ENCODE measurements at places on chromosomes 5 and 9.

DNA sequence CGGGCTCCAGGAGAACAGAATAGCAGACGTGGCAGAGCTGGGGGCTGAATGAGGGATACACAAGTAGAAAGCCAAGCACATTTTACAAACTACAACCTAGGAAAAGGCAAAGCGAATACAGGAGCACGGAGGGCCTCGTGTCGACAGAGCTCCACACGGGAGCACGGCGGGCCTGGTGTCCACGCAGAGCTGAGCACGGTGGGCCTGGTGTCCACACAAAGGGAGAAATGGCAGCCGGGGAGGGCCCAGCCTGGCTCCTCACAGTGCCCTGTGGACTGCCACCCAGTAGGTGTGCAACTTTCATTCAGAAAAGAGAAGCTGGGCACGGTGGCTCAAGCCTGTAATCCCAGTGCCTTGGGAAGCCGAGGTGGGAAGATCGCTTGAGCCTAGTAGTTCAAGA lies 3.4 kb upstream of the INPP5E start:
- DNase-seq: no peak

DNA sequence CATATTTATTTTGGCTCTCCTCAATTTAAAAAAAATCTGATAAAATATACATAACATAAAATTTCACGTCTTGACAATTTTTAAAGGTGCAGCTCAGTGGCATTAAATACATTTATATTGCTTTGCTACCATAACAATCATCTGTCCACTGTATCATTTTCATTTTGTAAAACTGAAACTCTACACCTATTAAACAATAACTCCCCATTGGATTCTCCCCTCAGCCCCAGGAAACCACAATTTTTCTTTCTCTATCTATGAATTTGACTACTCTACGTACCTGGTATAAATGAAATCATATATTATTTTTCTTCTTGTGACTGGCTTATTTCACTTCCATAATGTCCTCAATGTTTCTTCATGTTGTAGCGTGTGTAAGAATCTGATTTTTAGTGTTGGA lies 563.5 kb downstream of the PRR16 start:
- no peak for DNase-seq

DNA sequence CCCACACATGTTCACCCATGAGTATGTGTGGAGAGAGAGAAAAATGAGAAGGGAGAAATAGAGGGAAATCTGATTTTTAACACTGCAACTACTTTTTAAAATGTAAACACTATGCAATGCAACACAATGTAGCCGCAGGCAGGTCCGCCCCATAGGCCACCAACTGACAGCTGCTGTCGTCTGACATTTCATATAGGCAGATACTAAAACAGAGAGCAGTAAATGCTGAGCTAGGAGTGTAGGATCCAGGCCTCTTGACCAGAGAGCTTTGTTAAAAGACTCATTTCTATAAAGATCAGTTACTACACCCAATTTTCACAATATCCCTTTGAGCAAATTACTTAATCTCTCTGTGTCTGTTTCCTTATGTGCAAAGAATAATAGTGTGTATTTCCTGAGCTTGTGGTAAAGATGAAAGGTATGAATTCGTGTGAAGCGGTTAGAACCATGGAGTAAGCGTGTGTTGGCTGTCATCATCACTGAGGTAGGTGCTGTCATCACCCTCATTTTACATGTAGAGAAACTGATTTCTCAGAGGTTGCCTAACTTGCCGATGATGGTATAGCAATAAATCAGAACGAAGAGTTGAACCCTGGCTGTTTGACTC lies 55.2 kb upstream of the PDE8B start:
- DNase-seq: peak; percentile 16

GRCh38 chr5:168291964-168292785 lies 730 bp downstream of the WWC1 start:
- no peak for DNase-seq

- DNase-seq: no peak
Measured at GRCh38 chr9:131580358-131580757, 35.0 kb downstream of the PRRT1B start.

DNA sequence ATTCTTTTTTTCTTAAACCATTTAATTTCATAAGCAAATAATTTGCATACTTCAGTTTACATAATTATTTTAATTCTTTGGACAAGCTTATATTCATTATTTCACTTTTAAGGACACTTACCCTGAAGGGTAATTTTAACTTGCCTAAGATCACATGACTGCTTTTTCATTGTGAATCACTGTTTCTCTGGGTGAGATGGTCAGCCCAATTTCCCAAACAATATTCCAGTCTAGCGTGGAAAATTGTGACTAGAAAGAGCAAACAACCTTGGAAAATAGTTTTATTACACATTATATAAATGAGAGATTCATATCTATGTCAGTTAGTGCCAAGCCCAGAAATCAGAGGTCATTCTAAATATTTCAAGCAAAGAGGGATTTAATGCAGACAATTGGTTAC lies 21.4 kb upstream of the JAKMIP2 start:
- DNase-seq: no peak

DNA sequence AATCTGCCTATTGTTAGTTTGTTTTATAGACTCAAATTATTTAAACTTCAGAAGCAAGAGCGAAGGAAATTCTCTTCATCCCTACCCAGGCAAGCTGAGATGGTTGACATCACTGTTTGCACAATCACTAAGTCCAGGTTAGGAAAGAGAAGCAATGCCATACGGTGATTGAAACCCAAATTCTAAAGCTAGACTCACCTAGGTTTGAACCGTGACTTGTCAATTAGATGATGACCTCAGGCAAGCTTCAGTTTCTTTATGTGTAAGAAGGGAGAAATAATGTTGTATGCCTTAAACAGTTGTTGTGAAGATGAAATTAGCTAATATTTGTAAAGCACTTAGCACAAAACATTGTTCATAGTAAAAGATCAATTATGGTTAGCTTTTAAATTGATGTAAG lies 96.5 kb upstream of the ANKRD55 start:
- no peak for DNase-seq

DNA sequence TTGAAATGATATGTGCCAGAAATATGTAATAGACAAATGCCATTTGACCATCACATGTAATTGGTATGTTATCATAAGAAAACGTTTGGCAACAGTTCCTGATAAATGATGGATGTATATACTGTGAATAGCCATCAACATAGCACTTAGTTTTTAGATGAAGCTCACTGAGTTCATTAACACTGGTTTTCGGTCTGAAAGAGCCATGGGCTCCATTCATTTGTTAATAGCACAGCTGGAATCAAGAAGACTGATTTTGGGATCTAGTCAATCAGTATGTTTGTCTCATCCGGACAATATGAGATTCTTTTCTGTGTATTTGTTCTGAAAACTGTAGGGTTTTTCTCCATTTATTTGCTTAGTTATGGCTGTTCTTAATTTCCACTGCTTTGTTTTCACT lies 413.5 kb upstream of the CLINT1 start:
- DNase-seq: no peak

GRCh38 chr5:79521156-79521555 lies 7.2 kb upstream of the HOMER1 start:
- DNase-seq: no peak

DNA sequence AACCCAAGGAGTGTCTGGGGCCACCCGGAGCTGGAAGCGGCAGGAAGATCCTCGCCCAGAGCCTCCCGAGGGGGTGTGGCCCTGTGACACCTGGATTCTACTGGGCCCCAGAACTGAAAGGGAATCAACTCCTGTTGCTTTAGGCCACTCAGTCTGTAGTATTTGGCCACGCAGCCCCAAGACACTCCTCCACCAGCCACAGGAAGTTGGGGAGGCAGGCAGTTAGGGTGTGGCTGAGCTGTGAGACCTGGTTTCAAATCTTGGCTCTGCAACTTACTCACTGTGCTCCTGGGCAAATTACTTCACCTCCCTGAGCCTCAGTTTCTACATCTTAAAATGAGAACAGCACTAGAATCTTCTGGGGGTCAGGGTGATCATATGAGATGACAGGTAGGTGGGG lies 119.8 kb upstream of the PPP1R26 start:
- DNase-seq: no peak

GRCh38 chr5:140023611-140024191 lies 19.4 kb downstream of the NRG2 start:
- DNase-seq: no peak

DNA sequence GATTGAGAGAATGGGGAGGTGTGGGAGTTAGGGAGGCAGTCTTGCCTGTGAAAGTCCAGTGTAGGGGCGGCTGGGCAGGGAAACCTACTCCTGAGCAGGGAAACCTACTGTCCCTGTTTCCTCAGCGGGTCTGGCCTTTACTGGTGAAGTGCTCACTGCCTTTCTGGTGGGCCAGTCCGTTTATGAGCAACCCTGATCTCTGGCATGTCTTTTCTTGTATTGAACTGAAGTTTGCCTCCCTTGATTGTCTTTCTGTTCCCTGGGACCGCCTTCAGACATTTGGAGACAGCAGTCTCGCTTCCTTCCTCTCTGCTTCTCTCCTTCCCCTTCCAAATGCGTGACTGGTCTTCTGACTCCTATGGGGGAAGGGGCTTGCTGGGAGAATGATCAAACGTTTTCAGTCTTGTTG lies 2.9 kb downstream of the SNX18 start:
- no peak for DNase-seq

DNA sequence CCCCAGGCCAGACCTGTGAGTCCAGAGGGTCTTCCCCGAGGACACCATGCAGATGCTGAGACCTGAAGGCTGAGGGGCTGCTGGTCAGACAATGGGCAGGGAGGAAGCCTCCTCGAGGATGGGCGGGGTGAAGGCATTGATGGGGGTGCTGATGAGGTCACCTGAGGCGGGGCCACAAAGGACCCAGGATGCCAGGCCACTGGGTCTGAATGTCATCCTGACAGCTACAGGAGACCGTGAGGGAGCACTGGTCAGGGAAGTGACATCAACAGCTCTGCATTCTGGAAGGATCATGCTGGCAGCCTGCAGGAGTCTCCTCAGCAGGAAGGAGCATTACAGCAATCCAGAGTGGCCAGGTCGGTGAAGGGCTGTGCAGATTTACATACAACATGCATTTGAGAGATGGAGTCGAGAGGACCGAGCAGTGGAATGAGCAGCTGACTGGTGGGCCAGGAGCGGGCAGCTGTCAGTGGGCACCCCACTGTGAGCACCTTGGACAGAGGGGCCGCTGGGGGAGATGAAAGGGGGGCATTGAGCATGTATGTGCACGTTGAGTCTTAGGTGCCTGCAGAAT lies 77.7 kb upstream of the ADAMTS2 start:
- no peak for DNase-seq

DNA sequence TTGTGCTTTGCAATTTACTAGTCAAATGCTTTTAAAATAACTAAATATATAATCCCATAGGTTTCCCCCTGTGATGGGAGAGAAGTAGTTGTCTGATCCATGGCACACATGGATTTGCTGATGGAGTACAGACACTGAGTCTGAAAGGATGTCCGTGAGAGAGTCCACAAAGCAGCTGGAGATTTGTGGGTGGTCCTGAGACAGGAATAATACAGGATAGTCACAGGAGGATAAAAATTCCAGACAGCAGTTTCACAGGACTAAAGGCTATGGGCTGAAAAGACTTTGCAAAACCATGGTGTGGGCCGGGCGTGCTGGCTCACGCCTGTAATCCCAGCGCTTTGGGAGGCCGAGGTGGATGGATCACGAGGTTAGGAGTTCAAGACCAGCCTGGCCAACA lies 58.7 kb upstream of the ZFR start:
- no peak for DNase-seq

DNA sequence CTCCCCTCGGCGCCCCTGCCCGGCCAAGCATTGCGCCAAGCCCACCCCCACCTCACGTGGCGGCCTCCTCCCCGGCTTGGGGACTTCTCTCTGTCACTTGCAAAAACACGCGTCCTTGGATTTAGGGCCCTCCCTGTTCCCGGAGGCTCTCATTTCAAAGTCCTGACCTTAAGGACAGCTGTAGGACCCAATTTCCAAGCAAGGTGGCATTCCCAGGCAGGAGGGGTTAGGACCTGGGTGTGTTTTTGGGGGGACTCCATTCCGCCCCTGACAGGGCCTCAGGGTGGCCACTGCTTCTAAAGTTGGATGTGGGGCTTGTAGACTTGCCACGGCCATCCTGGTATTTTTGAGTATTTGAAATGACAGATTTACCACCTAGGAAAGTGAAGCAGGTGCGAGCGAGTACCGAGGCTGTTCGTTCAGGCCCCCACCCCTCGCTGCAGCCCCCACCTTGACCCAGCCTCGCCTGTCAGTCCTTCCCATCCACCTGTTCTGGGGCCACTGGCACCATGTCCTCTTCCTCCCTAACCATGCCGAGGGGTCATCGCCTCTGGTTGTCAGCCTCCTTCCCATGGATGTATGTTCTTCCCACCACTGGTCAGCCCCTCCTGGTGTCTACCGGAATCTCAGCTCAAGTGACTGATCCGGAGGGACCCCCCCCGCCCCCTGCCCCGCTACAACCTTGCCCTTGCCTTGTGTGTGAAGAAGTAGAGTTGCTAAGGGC lies 52.4 kb downstream of the MRPL36 start:
- DNase-seq: no peak

DNA sequence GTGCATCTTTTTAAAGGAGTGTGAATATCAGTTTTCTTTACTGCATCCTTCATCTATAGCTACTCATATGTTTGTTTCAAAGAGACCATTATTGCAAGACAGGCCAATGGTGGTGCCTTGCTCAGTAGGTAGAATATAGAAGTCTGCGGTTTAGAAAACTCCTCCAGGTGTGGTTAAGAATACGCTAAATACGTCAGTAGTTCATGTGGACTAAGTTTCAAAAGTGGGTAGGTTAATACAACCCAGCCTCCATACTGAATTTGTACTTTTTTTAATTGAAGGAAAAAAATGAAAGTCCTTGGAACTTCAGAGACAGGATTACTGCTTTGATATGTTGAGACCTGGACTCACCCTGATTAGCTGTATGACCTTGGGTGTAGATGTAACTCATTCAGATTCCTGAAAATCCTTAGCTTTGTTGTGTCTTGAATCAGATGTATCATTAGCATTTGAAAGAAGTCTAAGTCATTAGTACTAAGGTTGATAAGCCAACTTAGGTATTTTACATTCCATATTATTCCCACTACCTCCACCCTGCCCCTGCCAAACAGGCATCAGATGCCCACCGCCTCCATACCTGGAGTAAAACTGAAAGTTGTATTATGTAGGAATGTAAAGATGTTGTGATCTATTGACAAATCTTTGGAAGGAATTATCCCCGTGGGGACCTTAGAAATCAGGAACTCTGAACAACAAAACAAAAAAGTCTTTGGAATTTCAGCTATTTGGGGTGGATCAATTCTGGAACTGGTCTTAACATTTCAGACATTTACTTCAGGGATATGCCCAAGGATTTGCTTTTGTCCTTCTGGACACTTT lies 6.1 kb downstream of the BASP1 start:
- no peak for DNase-seq

DNA sequence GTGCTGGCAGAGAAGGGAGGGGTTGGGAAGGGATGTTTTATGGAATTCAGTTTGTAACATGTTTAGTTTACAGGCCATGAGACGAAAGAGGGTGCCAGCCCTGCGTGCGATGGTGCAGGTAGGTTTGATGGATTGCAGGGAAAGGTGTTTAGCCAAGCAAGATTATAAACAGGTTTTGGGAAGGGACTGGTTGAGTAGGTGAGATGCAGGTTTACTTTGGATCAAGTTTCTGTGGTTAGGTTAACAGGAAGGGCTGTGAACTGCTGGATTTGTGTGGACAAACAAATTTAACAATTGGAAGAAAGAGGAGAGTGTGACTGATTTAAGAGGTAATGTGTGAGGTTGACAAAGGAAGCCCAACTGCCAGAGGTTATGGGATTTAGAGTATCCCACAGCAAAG lies 32.6 kb upstream of the GPX3 start:
- DNase-seq: no peak

Measured in activated CD4-positive, alpha-beta T cell treated with anti-CD3 and anti-CD28 coated beads, Interleukin-2, amount 50 U/mL, for 24 hours (primary cell).